Activated T-helper 1 cell treated with anti-CD3 and anti-CD28 coated beads, Interleukin-2, amount 50 U/mL, for 16 hours (primary cell): ENCODE measurements at places on chromosomes 7 and 10.

- no peak for DNase-seq
These were observed 394.6 kb downstream of the SDK1 start for GRCh38 chr7:3695602-3696001.

DNA sequence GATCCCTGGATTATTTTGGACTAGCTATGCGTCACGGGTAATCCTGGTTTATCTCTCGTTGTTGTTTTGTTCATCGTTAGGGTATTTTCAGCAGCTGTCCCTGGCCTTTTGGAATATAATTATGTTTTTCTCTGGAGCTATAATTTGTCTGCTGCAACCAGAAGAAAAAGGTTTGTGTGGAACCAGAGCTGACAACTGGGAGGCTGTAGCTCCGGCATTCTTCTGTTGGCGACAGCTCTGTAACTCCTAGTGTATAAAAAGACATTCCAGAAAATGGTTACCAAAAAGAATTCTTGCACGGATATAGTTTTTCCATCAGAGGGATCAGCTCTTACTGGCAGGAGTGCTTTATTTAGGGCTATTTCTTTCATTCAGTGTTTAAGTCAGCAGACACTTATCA, 130.9 kb upstream of the PRR15 start:
- no peak for DNase-seq

GRCh38 chr10:102113261-102113955, 6.8 kb downstream of the LDB1 start:
- no peak for DNase-seq

DNA sequence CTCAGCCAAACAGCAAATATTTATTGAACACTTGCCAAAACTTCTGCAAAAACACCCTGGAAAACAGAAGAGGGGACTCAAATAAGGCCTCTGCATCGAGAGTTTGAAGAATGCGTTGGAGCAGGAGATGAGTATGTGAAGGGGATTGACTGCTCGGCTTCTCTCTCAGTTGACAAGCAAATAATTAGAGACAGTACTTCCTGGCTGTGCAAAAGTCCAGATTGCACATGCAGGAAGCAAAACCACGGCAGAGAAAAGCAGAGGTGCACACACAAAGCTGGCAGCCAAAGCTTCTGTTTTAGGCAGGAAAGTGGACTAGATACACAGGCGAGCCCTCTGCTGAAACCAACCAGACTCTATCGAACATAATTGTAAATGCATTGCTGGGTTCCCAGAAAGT, 343.6 kb upstream of the MGMT start:
- DNase-seq: no peak

DNA sequence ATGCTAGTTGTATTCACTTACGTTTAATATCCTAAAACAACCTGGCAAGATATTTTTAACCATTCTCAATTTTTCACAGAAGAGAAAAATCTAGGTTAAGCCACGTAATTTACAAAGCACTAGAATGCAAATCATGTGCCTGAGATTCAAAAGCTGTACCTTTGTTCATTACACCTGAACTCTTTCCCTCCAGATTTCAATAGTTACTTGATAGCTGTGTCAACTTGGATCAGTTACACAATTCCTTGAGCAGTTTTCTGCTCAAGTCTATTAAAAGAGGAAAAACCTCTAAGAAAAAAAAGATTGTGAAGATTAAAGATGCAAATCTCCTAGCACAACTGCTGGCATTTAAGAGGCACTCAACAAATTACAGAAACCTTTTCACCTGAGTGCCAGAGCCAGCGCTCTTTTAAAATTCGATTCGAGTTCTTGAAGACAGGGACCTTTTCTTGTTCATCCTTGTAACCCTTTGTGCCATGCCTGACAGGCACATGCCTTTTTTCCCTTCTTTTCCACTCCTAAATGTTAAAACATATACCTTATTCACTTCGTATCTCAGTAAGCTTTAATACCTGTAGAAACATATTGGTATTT, 886 bp downstream of the NSUN6 start:
- no peak for DNase-seq

DNA sequence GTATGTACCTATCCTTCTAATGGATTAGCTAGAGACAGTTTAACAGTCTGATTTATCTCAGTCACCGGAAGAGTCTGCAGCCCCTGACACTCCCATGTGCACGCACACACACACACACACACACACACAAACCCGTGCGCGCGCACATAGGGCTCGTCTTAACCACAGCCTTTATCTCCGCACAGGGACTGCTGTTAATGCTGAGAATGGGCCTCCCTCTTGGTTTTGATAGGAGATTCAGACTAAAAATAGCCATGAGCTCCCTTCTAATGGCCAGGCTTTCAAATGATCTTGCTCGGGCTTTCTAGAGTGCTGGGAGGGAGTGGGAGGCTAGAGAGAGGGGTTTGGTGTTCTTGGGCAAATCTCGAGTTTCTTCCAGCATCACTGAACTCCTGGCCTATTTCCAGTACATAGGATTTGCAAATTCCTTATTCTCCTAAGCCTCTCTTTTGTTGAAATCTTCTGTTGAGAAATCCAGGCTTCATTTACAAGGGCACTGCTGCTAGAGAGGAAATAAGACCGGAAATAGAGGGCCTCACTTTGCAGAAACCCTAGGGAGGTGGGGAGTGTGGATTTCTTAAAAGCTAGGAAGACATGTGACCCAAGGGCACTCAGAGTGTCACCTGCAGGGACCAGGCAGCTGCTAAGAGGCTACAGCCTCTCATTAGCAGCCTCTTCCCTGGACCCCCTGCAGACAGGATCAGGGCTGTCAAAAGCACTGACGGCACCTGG, 2.4 kb downstream of the TMEM72 start:
- DNase-seq: no peak

DNA sequence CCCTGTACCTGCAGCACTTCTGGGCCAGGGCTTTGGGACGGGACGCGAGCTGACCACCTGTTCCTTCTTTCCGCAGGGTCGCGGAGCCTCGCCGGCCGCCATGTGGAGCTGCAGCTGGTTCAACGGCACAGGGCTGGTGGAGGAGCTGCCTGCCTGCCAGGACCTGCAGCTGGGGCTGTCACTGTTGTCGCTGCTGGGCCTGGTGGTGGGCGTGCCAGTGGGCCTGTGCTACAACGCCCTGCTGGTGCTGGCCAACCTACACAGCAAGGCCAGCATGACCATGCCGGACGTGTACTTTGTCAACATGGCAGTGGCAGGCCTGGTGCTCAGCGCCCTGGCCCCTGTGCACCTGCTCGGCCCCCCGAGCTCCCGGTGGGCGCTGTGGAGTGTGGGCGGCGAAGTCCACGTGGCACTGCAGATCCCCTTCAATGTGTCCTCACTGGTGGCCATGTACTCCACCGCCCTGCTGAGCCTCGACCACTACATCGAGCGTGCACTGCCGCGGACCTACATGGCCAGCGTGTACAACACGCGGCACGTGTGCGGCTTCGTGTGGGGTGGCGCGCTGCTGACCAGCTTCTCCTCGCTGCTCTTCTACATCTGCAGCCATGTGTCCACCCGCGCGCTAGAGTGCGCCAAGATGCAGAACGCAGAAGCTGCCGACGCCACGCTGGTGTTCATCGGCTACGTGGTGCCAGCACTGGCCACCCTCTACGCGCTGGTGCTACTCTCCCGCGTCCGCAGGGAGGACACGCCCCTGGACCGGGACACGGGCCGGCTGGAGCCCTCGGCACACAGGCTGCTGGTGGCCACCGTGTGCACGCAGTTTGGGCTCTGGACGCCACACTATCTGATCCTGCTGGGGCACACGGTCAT, 13.3 kb downstream of the GPR146 start:
- no peak for DNase-seq

- no peak for DNase-seq
These were observed 13.1 kb upstream of the LIPF start for GRCh38 chr10:88651101-88651551.
